ENCODE measurements at places on chromosomes 12 and 14. TPM values are rescaled to one million over a fixed set of nuclear protein-coding genes. Genes with fewer than 3 reads are reported as not detected.

DNA sequence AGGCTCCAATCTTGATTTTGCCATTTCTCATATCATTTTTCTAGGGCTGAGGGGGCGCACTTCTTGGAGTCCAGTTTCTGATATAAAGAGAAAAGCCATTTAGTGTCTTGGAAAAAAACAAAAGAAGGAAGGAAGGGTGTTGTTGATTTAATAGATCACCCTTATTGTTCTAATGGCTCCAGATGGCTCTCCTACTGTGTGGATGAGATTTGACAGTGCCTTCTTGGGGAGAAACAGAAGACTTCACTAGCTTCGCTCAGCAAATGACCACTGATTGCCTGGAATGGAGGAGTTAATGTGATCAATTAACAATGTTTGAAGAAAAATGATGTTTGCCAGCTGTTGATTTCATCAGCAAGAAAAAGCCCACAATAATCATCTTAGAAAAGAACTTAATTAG, 216.2 kb downstream of the APAF1 start:
- H3K4me1 ChIP-seq: no peaks in the 10 kb centered on the region
- no peak overlapping the region for H3K4me3 ChIP-seq
- H3K36me3 ChIP-seq: no peaks in the 10 kb centered on the region
- no peaks in the 10 kb centered on the region for H3K27me3 ChIP-seq

DNA sequence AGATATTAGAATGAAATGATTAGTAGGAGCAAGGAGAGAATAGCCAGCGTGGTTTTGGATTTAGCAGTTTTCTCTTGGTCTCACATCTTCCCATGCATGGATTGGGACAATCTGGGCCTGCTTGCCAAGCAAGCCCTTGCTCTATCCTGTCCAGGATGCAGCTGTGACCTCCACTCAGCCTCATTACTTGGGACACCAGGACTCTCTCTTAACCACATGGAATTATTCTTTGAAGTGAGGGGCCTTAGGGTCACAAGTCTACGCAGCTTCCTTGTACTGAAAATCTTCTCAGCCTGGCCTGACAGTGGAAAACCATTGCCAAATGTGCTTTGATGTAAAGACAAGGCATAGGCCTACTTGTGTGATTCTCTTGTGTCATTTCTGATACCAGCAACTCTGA, 28.0 kb upstream of the DCN start:
- H3K27ac ChIP-seq: no peak overlapping the region
- no peak overlapping the region for H3K4me3 ChIP-seq
- no peaks in the 10 kb centered on the region for H3K36me3 ChIP-seq
- no peaks in the 10 kb centered on the region for H3K4me1 ChIP-seq
- no peaks in the 10 kb centered on the region for H3K27me3 ChIP-seq
- no peak for DNase-seq

DNA sequence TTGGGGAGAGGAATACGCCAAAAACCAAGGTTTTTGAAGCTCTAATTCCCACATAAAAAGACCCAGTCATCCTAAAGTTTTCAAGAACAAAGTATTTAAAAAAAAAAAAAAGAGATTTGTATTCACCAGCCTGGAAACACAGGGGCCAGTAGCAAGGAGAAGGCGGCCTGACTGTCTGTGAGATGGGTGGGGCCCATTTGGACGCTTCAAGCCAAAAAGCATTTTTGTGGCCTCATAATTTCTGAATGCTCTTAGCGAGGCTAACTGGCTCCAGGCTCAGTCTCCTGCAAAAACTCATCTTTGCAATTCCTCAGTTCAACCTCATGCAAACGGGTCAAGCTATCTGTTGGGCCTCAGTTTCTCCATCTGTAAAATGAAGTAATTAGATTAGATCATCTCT, 514.1 kb downstream of the MED13L start:
- H3K4me3 ChIP-seq: no peak overlapping the region
- no peaks in the 10 kb centered on the region for H3K4me1 ChIP-seq
- no peak for DNase-seq
- no peak overlapping the region for H3K27ac ChIP-seq

DNA sequence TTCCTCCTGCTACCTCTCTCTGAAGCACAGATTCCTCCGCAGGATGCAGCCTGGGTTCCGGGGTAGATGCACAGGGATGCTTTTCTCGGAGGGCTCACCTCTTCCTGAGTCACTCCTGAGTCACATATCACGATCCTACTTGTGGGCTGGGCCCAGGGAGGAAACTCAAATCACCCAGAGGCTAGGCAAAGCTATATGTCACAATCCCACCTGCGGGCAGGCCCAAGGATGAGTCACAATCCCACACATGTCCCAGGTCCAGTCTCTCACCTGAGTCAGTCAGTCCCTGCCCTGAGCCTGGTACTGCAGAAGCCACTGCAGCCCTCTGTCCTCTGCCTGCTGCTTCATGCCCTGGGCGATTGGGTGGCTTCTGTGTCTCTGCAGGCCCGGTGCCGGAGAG, 149.0 kb upstream of the GSC start:
- H3K4me1 ChIP-seq: no peaks in the 10 kb centered on the region
- no peaks in the 10 kb centered on the region for H3K27me3 ChIP-seq
- H3K4me3 ChIP-seq: no peak overlapping the region

DNA sequence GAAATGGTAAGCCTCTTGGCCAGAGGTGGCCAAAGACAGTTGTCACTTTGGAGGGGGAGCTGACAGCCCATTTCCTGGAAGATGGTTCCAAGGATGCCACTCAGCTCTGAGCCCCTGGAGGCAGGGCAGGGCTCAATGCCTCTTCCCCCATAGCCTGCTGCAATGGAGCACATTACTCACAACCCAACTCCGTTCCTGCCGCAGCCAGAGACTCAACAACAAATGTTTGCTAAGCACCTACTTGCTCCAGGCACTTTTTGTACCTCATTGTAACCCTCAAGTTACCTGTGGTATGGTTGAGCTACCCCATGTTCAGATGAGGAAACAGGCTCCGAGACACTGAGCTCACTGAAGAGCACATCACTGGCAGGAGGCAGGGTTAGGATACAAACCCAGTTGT, 19.5 kb downstream of the IRF2BPL start:
- H3K36me3 ChIP-seq: no peaks in the 10 kb centered on the region
- no peaks in the 10 kb centered on the region for H3K27me3 ChIP-seq
- no peak overlapping the region for H3K27ac ChIP-seq
- no peak overlapping the region for H3K4me3 ChIP-seq
- peaks cover 27% of the 10 kb centered on the region for H3K4me1 ChIP-seq
- no peak for DNase-seq

DNA sequence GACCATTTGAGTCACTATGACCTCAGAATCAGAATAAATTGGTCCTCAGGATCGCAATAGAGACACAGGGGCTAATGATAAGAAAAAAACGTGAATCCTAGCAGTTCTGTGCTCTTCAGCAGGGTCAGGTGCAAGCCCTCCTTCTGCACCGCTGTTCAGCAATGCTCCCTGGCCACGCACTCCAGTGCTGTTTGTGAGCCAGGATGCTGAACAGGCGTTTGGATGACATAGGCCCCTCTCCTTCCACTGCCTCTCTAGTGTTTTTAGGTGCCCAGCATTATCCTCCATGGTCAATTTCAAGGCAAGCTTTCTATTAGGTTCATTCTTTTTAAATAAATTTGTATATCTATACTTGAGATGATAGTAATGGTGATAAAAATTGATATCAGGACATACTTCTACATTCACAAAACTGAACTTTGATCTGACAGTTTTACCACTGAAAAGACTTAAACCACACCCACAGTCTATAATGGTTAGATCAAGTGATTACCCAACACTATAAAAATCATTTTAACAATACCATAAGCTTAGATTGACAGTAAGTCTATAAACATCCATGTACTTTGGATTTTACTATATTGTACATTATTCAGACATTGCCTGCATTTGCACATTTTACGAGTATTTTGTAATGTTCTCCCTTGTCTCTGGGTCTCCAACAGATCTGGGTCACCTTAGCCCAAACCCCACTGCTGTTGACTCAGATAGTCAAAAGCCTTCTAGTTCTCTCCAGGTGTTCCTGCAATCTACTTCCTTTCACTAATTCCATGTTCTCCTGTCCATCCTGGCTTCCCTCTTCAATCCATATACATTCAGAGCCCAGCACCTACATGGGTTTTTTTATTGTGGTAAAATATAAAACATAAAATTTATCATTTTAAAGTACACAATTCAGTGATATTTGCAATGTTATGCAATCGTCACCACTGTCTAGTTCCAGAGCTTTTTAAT, 114.9 kb upstream of the COCH start:
- H3K4me3 ChIP-seq: no peak overlapping the region
- DNase-seq: no peak
- no peaks in the 10 kb centered on the region for H3K36me3 ChIP-seq
- no peak overlapping the region for H3K27ac ChIP-seq

Gene GLS2
- 0.83 TPM for total RNA-seq

Gene RD3L
- not detected for total RNA-seq
